ENCODE measurements at places on chromosomes 12 and 14.
A peak's percentile ranks its signal among the peaks of the same experiment; 100 is the strongest.

- peak; percentile 53 for DNase-seq
These were observed 240.1 kb upstream of the OR4E1 start for GRCh38 chr14:21913759-21914158.

- no peak for DNase-seq
These were observed 4.6 kb downstream of the TMEM233 start for GRCh38 chr12:119598159-119598558.

GRCh38 chr12:102629262-102629888, 149.0 kb upstream of the IGF1 start:
- DNase-seq = no peak

DNA sequence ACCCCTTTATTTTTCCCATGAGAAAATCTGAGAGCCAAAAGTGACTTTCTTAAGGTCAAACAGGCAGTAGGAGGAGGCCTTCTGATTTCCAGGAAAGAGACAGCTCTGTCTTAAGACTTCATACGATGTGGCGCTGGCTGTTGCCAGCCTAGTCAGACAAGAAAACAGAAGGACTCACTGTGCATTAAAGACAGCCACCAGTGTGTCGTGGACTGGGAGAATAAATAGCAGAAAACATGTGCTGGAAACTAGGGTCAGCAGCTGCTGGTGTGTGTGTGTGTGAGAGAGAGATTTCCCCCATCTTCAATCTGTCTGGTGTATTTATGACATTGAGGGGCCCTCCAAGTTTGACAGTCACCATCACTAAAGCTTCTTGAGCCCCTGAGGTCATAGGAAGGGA, 708.6 kb upstream of the TMEM132C start:
- DNase-seq = no peak

- no peak for DNase-seq
These were observed 63.8 kb downstream of the CPSF2 start for GRCh38 chr14:92185559-92185958.

GRCh38 chr12:62882140-62882539, 52.8 kb downstream of the PPM1H start:
- no peak for DNase-seq

All from germinal center (tissue), 1 donor.